Posterior vena cava (tissue), 2 donors: ENCODE measurements at places on chromosomes 2 and 18. TPM values are rescaled to one million over a fixed set of nuclear protein-coding genes. Genes with fewer than 3 reads are reported as not detected.

Gene DSG4
- not detected for total RNA-seq

Gene HOXD4
- 7.2 TPM for total RNA-seq

Gene ZCCHC2
- 26.3 TPM for total RNA-seq

Gene CHST9
- total RNA-seq: 0.14 TPM

Gene CROCC2
- total RNA-seq: not detected

Gene OTOF
- total RNA-seq: 0.32 TPM

Gene SERPINB11
- total RNA-seq: not detected

Gene DAPL1
- total RNA-seq: not detected

Gene CCDC148
- 0.43 TPM for total RNA-seq

Gene HJURP
- not detected for total RNA-seq

Gene CMPK2
- total RNA-seq: 3.0 TPM

Gene AQP12B
- 0.19 TPM for total RNA-seq

Gene SAG
- total RNA-seq: not detected

Gene FTCDNL1
- 1.1 TPM for total RNA-seq

Gene TUBA4B
- not detected for total RNA-seq

Gene SLC23A3
- total RNA-seq: 2.1 TPM

Gene GDF7
- 3.8 TPM for total RNA-seq

Gene GCG
- not detected for total RNA-seq

Gene PLCD4
- 1.0 TPM for total RNA-seq

Gene TRIM43
- not detected for total RNA-seq

Gene PCGF1
- 21.6 TPM for total RNA-seq

Gene ABCG5
- total RNA-seq: not detected

Gene C2orf81
- 2.3 TPM for total RNA-seq

Gene RFX8
- total RNA-seq: 0.32 TPM
